GM13976 (cell line): ENCODE measurements at places on chromosomes 7 and 10.

DNA sequence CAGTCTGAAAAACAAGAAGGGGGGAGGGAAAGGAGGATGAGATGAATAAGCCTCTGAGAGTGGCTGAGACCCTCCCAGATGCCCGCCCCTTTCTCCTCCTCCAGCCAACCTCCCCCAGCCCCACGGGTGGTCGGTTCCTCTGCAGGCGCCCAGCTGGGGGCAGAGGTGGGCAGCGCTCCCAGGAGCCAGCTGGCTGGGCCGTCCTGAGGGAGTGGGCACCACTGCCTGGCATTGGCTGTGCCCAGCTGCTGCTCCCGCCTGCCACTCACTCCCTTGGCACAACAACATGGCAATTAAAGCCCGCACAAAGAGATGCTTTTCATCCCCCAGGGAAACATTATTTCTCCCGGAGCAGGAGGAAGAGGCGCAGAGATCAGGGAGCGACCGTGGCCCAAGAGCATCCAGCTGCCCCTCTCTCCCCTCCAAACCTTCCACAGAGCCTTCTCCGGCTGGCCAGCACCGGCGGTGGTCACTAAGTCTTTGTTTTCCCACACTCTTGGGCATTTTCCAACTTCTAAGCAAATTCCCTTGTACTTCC is 107.2 kb downstream of the SPDYE5 start:
- DNase-seq = no peak

DNA sequence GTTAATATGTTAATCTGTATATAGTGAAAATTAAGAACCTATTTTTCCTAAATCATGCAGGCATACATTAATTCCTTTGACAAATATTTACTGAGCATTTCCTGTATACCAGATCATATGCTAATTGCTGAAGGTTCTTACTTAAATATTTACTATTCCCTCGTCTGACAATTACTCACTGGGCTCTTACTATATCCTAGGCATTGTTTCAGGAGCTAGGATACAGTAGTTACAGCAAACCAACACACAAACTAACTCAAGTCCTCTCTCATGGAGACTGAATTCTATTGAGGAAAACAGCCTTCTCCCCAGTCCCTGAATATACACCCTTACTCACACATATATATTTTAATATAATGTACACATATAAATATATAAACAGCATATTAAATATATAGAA is 786.0 kb downstream of the NRG3 start:
- no peak for DNase-seq

DNA sequence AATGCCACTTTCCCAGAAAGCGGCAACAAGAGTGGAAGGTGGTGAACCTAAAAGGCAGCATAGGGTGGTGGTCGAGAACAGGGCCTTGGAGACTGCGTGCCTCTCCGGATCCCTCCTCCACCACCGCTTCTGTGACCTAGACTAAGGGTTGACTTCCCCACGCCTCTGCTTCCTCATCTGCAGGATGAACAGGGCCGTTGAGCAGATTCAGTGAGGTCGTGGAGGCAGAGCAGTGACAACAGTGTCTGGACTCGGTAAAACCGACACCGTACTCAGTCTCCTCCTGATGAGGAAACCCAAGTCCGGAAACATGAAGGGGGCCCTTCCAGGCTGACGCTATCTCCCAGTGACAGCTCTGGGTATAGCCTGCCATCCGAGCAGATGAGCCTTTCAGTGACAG is 162.6 kb downstream of the CELF2 start:
- DNase-seq = no peak

GRCh38 chr7:96546426-96546825 is 163.2 kb downstream of the SEM1 start:
- DNase-seq = no peak

DNA sequence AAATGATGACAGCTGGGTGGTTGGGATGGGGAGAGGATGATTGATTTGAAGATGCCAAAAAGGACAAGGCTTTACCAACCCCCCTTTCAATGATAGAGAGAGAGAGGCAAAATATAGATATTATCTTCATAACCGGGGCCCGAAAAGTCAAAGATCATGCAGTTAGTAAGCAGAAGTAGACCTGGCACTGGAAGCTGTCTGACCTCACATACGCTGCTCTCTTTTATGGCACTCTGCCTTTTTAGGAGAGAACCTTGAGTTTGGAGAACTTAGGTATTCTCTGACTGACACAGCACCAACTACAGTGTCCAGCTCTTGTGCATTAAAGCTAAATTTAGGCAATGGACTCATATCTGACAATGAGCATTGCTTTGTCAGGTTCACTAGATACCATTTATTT is 30.7 kb downstream of the CNNM2 start:
- DNase-seq = no peak

- DNase-seq = no peak
Observed at GRCh38 chr7:139650429-139651100, 127.1 kb downstream of the CLEC2L start.

- DNase-seq = no peak
Observed at GRCh38 chr10:11677480-11677879, 64.7 kb upstream of the ECHDC3 start.

DNA sequence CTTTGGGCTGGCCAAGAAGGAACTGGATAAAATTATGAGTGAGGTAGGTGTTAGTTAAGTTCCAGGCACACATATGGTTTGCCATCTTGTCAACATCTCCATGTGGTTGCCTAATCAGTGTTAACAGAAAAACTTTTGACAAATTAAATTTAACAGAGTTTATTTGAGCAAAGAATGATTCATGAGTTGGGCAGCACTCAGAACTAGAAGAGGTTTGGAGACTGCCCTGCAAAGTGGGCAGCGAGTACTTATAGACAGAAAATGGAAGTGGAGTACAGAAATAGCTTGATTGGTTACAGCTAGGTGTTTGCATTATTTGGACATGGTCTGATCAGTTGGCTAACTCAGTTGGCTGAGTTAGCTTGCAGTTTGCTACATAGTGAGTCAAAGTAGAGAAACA is 37.5 kb upstream of the AGK start:
- no peak for DNase-seq

- DNase-seq = no peak
Observed at GRCh38 chr7:25714013-25714412, 438.0 kb upstream of the NFE2L3 start.

- no peak for DNase-seq
Observed at GRCh38 chr7:167090-167855, 25.1 kb upstream of the FAM20C start.

- DNase-seq = no peak
Observed at GRCh38 chr7:139271718-139272628, 40.9 kb downstream of the UBN2 start.

DNA sequence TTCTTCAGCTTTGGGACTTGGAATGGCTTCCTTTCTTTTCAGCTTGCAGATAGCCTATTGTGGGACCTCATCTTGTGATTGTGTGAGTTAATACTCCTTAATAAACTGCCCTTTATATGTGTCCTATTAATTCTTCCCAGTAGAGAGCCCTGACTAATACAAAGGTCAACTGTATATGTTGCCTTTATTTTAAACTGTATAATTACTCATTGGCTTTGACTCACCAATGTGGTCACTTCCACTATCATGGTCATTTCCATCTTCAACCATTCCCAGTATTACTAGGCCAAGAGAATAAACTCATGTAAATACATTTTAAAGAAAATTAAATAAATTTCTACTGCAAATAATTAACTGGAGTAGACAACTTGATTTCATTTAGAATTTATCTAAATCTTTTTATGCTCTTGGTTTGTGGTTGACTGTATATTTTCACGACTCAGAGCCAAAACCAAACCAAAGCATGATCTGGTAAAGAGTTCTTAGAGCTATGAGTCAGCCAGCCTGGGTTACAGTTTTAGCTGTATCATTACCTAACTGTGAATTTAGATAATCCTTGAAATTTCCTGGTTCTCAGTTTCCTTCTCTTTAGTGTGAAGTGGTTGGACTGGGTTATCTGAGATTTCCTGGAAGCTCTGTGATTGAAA is 188.4 kb downstream of the PPP1R3A start:
- no peak for DNase-seq
